Testis (tissue), 5 donors: ENCODE measurements at places on chromosomes 7 and 10.

- DNase-seq: no peak
Observed at GRCh38 chr10:43039624-43040481, 37.0 kb upstream of the RET start.

GRCh38 chr10:87634311-87634710 is 25.4 kb upstream of the PAPSS2 start:
- DNase-seq: no peak

- no peak for DNase-seq
Observed at GRCh38 chr7:8178353-8178752, 83.6 kb downstream of the ICA1 start.

DNA sequence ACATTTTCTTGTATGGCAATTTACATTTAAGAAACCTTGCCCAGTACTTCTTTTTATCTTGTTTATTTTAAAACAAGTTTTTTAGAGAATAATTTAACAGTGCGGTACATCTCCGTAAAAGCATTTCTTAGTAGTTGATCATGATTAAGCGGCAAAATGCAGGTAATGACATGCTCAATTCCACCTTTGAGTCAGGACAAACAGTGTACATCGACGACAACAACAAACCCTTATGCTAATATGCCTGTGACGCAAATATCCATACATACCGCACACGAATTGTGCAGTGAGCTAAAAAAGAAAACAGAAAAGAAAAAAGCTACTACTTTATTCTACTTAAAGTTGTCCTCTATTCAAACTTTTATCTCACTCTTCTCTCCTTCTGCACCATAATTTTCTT is 1.9 kb downstream of the MAGI2 start:
- no peak for DNase-seq

DNA sequence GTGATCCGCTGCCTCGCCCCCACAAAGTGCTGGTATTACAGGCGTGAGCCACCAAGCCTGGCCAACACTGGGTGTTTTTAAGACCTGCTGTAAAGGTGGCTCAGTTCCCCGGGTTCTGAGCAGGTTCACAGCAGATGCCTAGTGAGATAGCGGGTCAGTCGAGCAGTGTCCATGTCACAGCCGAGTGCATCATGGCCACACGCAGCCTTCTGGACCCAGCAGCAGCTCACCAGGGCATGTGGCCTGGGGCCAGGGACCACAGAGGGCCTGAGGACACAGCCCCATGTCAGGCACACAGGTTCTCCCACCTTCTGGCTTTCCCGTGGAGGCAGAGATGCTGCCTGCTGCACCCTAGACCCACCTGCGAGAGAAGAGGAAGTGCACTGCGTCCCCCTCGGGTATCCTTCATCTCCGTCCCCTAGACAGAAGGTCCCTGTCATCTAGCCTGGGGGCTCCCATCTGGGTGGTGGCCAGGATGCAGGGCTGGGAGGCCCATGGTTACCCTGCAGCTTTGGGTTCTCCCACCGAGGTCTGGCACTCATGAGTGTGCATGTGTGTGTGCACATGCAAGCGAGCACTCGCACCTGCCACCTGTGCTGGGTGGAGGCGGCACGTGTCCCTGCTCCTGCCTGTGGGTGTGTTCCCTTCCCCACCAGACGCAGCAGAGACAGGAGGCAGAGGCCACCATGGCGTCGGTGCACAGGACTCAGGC is 98.6 kb downstream of the NKX6-2 start:
- DNase-seq: no peak

DNA sequence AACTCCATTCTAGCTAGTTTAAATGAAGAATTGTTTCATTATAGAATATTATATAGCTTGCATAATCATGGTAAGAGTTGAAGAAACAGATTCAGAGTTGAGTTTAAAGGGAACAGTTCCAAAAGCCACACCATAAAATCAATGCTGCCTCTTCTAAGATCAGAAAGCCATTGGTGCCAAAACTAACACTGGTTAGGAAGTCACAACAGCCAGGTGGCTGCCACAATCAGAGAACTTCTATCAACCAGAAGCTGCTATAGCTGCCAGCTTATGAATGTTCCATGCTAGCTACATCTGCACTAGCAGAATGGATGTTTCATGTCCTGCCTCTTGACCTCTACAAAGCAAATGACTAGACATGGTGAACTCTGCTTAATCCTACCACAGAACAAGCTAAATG is 583.1 kb upstream of the LRRN3 start:
- DNase-seq: no peak

DNA sequence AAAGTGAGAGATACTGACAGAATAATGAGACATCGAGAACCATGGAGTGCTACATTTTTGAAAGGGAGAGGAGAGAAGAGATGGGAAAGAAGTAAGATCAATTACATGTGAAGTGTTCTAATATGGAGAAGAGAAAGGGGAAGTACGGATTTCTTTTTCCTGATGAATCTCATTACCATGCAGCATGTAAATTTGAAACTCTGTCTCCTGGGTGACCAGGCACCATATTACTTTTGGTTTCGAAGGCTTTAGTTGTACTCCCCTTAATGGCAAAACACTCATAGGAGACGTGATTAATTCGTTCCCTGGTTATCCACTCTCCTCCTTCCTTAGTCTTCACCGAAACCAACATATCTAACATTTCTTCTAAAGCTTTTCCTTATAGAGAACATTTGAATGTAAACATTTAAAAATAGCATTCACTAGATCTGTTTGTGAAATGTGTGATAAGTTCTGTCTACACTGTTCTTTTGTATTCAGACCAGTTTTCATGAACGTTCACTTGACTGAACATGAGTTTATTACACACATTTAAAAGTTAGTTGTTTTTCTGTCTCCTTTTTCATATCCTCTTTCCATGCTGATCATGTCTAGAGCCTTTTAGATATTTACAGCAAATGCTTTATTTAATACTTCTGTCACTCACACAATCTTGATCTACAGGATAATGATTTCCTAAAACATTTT is 80.2 kb upstream of the MSRB2 start:
- no peak for DNase-seq

GRCh38 chr10:79246606-79247275 is 100.5 kb upstream of the PPIF start:
- DNase-seq: peak; percentile 77

DNA sequence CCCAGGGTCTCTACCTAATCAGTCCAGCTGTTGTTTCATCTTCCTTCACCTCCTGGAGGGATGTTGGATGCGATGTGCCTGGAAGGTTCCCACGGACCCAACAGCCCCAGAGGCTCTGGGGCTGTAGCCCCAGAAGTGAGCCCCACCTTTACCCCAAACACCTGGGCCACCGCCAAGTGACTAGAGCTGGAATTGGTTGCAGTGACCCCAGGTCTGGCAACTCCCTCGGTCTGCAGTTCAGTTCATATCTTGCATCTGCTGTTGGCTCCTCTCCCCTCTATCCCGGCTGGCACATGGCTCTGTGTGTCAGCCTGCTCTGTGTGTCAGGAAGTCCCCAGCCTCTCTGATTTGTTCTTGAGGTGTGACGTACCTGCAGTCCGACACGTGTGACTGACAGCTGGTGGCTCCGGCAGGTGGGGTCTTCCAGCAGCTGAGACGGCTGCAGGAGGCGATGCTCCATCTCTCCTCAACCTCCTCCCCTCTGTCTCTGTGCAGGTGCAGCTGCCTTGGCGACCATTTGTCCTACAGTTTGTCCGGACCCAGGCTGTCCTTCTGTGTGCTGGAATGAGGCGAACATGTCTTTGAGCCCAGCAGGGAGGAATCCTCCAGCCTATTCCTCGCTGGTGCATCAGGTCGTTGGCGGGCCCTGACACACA is 38.6 kb downstream of the ELFN1 start:
- no peak for DNase-seq

- DNase-seq: peak; percentile 41
Observed at GRCh38 chr10:112782200-112782907, 167.7 kb upstream of the TCF7L2 start.

GRCh38 chr7:41472427-41473125 is 230.3 kb downstream of the INHBA start:
- DNase-seq: no peak

- no peak for DNase-seq
Observed at GRCh38 chr7:138662076-138662990, 38.8 kb downstream of the SVOPL start.

DNA sequence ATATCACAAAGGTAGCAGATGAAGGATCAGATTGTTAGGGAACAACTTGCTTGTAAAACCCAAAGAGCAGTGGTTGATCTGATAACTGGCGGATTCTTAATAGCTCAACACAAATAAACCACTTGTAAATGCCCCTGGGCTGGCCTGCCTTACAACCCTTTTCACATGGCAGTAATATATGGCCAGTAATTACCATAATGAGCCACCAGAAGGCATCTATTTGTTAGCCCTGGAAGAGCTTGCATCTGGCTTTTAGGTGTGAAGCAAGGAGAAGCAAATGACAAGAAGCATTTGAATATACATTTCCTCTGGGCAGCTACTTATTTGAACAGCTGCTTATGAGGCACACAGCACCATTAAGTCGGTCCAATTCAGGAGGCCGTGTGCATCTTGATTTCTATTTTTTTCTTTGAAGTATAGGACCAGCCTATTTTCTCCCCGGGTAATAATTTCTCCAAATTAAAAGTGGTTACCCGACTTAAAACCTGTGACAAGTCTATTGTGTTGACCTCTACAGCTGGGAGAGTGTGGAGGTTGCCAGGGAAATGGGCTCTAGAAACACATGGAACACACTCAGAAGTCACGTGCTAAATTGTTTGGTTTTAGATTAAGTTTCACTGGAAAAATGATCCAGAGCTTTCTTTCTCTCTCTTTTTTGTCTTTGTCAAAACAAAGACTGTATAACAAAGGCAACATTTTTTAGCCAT is 113.4 kb downstream of the SEM1 start:
- no peak for DNase-seq

DNA sequence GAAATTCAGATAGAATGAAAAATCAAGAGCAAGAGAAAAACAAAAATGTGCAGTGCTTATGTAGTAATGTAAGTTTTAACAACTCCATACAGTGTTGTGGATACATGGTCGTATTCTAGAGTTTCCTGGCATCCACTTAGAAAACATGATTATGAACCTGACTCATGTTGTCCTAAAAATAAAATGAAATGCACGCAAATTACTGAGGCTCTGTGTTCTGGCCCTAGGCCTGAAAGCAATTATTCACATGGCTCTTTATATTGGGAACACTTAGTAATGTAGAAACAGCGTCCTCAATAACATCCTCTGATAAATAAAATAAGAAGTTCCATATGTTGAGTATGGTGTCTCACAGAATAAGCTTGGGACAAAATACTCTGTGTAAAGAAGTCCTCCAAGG is 200.2 kb upstream of the SEMA3E start:
- no peak for DNase-seq

- DNase-seq: no peak
Observed at GRCh38 chr7:89797965-89798598, 356.2 kb upstream of the STEAP1 start.

DNA sequence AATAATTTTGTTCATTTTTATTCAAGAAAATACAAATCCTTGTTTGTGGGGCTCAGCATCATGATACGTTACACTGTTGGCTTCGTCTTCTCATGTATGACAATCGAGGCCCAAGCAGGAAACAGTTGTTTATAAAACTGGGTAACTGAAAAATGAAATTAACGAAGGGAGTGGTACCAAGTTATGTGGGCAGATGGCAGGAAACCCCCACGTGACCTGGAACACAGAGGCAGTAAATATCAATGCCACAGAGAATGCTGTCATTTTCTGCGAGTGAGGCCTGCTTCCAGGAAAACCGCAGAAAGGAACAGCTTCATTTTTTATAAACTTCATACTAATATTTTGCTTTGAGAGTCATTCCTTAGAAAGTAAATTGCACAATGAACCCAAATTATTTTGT is 201.0 kb upstream of the ADARB2 start:
- no peak for DNase-seq

DNA sequence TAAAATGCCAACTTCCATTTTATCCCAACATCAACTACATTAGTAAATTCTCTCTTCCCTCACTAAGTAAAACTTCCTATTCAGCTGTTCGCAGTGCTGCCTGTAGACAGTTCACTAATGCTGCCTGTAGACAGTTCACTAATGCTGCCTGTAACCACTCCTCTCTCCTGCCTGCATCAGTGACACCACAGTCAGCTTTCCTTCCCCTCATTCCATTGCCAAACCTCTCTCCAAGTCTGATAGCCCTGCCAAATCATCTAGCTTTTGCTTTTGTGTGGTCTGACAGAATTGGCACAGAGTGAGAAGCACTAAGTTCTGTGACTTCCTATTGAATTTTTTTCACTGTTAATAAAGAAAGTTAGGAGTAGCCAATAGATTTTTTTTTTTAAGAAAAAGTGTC is 43.0 kb upstream of the MACC1 start:
- peak; percentile 48 for DNase-seq

DNA sequence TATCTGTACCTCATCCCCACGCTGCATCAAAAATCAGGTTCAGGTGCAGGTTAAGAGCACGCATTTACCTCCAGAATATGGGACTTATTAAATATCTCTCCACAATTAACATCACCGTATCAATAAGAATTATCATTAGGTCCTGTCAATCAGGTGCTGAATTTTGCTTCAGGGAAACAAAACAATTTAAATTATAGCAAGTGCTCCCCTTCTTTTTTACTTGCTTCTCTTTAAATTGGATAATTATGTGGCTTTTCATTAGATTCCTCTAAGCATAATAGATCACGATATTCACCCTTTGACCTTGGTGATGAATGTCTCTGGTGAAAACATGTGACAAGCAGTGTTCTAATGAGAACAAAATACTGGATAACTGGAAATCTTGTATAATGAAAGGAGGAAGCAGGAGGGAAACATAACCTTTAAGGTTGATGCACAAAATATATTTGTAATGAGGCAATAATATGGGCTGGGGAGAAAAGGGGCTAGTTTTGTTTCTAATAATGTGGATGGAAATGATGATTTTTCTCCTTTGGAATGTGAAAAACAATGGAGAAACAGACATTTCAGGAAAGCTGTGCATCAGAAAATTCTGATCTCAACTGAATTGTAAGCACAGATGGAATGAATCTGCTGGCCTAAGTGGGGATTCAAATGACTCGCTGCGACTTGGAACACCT is 166.9 kb downstream of the SNX10 start:
- DNase-seq: no peak

DNA sequence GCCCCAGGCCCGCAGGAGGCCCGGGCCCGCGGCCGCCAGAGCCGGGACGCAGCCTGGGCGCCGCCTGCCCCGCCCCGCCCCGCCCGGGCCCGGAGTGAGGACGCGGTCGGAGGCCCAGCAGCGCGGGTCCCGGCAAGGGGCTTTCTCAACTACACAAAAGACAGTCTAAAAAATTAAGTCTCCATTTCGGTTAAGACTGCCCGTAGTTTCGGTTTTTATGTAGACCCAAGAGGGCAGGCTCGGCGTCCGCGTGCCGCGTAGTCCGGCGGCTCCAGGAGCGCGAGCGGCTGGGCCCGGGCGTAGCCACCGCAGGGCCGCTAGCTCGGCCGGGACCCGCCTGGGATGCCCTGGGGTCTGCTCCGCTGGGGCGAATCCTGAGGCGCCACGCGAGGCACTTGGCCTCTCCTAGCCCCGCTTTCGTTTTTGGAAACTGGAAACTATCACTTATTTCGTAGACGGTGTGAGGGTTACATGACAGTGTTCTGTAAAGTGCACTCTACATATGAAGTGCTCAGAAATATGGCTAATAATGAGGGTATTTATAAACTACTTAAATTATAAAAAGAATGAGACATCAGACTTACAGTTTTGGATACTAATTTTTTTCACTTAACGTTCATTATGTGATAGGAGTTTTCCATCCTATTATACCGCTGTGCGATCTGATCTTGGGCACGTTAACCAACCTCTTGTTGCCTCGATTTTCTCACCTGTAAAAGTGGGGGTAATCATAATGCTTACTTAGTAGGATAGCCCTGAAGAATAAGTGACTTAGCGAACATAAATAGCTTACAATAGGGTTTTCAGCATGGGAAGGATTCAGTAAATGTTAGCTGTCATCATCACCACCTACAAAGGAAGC is 573 bp downstream of the BLVRA start:
- no peak for DNase-seq

GRCh38 chr10:112653215-112653614 is 206.2 kb downstream of the VTI1A start:
- no peak for DNase-seq
